ENCODE measurements at places on chromosomes 13 and 19. TPM values are rescaled to one million over a fixed set of nuclear protein-coding genes. Genes with fewer than 3 reads are reported as not detected.

Gene XRCC1
- total RNA-seq: 27.9 TPM

Gene ILF3
- total RNA-seq: 155 TPM

Gene ZNF208
- total RNA-seq: not detected

Gene SKA3
- 12.4 TPM for total RNA-seq

Gene SIGLEC12
- not detected for total RNA-seq

Gene IZUMO1
- not detected for total RNA-seq

Gene CC2D1A
- 9.5 TPM for total RNA-seq

Gene SLC5A5
- 0.15 TPM for total RNA-seq

Gene FCHO1
- total RNA-seq: 19.9 TPM

Gene ZNF506
- 0.08 TPM for total RNA-seq

Gene CEACAM16
- total RNA-seq: not detected

Gene ZNF256
- 1.1 TPM for total RNA-seq

Gene AZU1
- total RNA-seq: 0.20 TPM

Gene TNFSF9
- total RNA-seq: 2.9 TPM

Gene FRY
- total RNA-seq: not detected

Gene ZNF260
- 8.1 TPM for total RNA-seq

Gene A1BG
- total RNA-seq: 8.7 TPM

Gene OR10H4
- total RNA-seq: not detected

Gene CPAMD8
- total RNA-seq: 0.13 TPM

Gene POP4
- 202 TPM for total RNA-seq

Gene PINLYP
- total RNA-seq: 0.20 TPM

Gene FCAR
- total RNA-seq: not detected

Gene KLK13
- not detected for total RNA-seq

Gene PROSER1
- total RNA-seq: 9.6 TPM

Gene URAD
- total RNA-seq: not detected

Gene BICRA
- 13.9 TPM for total RNA-seq

Gene SYNE4
- 0.28 TPM for total RNA-seq

Gene FFAR3
- total RNA-seq: not detected

Gene TEX26
- not detected for total RNA-seq

Gene GARIN5A
- 2.2 TPM for total RNA-seq

Gene SOHLH2
- total RNA-seq: not detected

Gene TSPAN16
- total RNA-seq: not detected

Gene ZNF441
- total RNA-seq: not detected

Measured in A549 treated with Mapracorat at 1 μM for 4 hours (cell line).